AG10803 (cell line): ENCODE measurements at places on chromosomes 16 and 17.

DNA sequence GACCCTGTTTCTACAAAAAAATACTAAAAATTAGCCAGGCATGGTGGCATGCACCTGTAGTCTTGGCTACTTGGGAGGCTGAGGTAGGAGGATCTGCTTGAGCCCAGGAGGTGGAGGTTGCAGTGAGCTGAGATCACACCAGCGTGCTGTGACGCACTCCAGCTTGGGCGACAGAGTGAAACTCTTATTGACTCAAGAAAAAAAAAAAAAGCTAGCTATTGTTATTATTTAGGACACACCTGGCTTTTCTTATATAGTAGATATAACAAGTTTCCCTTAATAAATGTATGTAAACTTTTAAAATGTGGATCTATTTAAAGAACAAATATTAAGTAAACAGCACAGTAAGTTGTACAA, 1.8 kb downstream of the RABEP2 start:
- no peak for DNase-seq

GRCh38 chr17:80433916-80434666, 19.1 kb downstream of the ENDOV start:
- DNase-seq: no peak

DNA sequence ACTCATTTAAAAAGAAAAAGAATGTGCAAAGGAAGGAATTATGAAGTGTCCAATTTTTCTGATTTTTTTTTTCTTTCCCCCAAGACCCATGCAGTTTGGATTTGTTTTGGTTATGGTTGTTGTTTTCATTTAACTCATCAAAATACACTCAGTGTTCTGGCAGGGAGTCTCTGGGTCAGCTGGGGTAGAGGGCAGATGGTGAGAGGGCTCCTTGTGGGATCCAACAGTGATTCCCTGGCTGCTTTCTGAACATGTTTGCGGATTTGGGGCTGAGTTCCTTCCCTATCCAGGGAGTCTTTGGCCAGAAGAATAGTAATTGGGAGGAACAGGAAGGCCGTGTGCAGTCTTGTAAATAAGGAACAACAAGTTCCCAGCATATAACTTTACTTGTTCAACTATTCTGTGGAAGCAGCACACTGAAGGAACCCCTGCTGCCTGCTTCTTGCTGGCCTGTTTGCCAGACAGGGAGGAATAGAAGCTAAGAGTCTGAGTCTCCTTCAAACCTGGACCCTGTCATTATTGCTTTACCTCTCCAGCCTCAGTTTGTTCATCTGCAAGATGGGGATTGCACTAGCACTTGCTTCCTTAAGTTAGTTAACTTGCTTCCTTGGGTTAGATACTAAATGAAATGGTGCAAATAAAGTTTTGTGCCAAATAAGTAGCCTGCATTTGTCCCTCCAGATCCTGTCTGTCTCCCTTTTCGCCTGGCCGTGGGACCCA, 32.1 kb downstream of the C17orf67 start:
- no peak for DNase-seq

GRCh38 chr16:67191995-67192681, at the start of gene E2F4:
Gene E2F4, plus strand, starts transcription at chr16:67192155. Its CDS starts 73 bp downstream, at chr16:67192228.
- peak; percentile 90 for DNase-seq

DNA sequence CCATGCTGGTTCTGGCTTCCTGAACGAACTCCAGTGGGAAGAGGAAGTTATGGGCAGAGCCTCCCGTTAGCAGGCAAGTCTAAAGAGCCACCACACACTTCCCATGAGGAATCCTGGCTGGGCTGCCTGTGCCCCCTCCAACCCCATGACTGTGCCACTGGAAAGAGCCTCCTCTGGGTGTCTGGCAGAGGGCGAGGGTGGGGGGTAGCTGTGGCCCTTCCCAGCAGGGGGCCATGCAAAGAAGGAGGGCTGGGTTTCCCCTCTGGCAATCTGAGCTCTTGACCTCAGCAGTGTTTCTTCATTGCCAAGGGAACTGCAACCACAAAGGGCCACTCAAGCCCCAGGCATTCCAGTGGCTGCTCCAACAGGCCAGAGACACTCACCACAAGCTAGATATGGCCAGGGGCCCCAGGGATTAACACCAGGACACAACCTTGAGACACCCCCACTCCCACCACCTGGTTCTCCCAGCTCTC, 1.7 kb upstream of the RRAD start:
- DNase-seq: peak; percentile 94

DNA sequence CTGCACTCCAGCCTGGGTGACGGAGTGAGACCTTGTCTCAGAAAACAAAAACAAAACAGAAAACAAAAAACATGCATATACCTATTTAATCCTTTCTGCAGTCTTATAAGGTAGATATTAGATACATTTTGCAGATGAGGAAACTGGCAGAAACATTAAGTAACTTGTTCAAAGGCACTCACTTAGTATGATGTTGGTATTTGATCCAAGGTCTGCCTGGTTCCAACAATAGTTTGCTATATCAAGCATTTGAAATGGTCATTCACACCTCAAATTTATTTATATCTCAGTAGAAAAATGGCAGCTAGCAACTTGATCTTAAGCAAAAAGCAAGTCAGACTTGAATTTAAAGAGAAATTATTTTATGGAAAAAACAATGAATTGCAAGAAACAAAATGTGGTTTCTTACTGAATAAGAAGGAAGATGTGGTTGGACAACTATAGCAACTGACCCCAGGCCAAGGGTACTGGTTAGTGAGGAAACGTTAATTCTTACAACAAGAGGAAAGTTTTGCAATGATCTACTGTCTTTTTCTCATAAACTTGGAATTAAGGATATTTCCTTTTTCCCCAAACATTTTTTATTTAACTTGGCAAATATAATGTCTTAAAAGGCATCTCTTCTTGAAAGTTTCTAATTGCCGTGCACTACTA, 19.7 kb downstream of the DHRS7B start:
- DNase-seq: peak; percentile 75

DNA sequence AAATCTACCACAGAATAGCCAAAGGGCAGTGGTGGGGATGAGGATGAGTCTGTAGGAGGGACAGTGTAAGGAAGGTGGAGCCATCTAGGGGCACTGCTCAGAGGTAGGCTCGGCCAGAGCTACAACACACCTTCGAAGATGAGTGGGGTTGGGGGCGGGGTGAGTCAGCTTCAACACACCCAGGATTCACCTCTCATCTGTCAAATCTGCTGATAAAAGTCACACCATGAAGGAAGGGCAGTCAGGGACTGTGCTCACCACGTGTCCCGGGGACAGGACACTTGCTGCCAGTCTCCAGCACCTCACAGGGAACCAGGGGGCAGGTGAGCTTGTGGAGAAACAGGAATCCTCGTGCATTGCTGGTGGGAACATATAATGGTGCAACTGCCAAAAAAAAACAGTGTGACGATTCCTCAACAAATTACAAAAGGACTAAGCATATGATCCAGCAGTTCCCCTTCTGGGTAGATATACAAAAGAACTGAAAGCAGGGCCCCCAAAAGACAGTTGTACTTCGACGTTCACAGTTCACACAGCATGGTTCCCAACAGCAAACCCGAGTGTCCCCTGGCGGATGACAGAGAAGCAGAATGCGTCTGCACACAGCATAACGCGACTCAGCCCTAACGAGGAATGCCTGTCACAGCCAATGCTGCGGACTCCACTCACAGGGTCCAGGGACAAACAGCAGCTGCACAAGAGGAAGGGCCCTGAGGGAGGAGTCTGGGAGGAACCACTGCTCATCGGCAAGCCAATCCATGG, 133.1 kb downstream of the ANKRD11 start:
- no peak for DNase-seq

DNA sequence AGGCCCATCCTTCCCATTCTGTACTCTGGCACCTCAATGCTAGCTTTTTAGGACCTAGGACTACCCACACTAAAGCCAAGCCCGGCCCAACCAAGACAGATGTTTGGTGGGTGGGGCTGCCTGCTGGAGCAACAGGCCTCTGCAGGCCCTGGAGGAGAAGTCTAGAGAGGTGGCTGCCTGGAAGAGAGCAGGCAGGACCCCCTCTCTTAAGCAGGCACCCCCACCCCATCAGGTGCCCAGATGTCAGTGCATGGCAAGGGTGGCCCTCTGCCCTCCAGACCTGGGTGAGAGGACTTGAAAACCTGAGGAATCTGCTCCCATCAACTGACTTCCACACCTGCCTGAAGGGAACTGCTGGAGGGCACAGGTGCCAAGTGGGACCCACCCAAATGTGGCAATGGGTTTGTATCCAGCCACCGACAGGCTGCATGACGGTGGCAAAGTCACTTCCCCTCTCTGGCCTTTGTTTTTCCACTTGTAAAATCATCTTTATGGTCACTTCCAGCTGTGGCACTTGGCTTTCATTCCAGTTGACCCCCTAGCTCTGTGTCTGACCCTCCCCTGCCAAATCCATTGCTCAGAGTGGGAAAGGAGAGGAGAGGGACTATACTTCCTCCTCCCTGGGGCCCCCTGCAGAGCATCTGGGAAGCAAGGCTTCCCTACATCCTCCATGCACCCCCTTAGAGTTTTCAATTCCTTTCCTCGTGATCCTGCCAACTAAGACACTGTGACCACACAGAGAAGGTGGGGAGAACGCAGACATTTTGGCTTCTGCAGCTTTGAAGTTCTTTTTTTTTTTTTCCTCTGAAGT, 1.7 kb upstream of the STAT5A start:
- DNase-seq: no peak

DNA sequence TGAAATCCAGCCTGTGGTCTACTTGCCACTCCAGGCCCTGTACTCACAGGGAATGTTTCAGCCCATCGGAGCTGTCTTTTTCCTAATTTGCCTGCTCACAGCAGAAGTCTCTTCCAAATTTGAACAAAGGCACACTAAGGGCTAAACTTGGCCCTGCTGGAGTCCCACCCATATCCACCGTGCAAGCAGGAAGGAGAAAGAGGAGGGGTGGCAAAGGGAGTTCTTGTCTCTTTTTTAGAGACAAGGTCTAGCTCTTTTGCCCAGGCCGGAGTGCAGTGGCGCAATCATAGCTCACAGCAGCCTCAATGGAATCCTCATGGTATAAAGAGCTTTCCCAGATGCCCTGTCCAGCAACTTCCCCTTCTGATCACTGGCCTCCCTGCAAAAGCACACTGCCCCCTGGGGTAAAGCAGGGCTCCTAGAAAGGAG, 2.7 kb upstream of the PRM1 start:
- DNase-seq: peak; percentile 15

DNA sequence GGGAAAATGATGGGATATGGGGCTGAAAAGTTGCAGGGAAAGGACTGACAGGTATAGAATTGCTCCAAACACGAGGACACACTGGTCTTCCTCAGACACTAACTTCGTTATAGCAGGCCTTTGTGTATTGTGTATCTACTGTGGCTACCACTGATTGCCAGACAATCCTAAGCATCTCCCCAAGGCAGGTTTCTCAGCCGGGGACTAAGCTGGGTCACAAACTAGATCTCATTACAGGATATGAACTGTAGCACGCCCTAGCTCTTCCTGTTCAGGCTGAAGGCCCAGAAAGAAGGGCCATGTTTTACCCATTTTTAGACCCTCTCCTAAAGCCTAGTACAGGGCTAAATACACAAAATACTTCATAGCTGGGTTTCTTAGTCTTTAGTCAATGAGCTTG, 5.1 kb upstream of the RANGRF start:
- DNase-seq: no peak

GRCh38 chr16:15435216-15435864, 952 bp downstream of the BMERB1 start:
- DNase-seq: no peak

DNA sequence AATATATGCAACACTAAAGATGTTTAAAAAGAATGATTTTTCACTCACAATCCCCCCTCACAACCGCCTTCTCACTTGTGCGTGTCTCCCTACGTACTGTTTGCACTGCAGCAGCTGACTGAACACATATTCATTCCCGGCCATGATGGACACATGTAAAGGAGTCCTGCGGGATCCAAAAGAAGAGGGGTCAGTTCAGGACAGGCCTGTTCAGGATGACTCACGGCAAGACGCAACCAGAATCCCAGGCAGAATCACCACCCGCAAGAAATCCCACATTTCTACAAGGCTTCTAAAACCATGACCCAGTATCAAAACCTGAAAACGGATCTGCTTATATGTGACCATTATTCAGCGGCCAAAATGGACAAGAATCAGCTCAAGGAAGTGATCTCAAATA, 52.3 kb downstream of the CYB5D2 start:
- peak; percentile 80 for DNase-seq

GRCh38 chr17:15886804-15887203, 58.1 kb upstream of the ADORA2B start:
- DNase-seq: no peak

DNA sequence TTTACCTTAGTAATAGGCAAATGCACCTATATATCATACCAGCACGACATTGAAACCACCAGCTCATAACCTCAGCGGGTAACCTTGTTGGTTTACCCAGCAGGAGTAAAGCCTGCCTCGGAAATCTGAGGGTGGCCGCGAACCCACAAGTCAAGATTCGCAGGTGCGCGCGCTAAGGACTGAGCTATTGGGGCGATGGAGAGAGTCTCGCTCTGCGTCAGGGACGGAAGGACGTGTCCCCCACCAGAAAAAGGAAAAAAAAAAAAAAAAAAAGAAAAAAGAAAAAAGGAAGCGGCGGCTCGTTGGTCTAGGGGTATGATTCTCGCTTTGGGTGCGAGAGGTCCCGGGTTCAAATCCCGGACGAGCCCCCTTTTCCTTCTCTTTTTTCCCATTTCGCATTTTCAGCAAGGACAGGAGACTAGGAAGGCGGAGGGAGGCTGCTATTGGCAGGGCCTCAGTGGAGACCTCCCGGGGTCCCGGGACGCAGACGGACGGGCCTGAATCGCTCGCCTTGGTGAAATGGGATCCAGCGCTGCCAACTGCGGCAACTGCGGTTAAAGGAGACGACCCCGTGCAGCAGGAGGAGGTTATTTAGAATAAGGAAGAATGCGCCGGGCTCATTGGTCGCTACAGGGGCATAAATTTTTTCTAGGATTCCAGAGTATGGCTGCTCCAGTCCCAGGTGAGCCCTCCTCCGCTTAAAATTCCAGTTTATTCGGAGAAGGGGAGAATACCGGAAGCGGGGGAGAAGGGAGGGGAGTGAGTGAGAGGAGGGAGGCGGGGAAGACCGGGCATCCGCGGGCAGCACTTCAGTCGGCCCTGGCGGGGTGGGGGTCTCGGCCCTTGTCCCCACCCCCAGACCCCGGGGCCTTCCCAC, at the start of gene OR1F1:
OR1F1 (plus strand) TSS at position 407 of the 877 bp plus-strand sequence.
- peak; percentile 59 for DNase-seq

DNA sequence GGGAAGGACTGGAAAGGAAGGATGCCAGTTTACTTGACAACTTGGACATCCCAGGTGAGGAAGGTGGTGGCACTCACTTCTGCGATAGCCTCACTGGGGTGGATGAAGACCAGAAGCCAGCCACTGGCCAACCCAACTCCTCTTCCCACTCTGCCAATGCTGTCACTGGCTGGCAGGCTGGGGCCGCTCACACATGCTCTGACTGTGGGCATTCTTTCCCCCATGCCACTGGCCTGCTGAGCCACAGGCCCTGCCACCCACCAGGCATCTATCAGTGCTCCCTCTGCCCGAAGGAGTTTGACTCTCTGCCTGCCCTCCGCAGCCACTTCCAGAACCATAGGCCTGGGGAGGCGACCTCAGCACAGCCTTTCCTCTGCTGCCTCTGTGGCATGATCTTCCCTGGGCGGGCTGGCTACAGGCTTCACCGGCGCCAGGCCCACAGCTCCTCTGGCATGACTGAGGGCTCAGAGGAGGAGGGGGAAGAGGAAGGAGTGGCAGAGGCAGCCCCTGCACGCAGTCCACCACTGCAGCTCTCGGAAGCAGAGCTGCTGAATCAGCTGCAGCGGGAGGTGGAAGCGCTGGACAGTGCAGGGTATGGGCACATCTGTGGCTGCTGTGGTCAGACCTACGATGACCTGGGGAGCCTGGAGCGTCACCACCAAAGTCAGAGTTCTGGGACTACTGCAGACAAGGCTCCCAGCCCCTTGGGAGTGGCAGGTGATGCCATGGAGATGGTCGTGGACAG, 4.5 kb downstream of the ZNF646 start:
- no peak for DNase-seq
